ENCODE measurements at places on chromosomes 12 and 14.

GRCh38 chr12:83172866-83173649, 486.4 kb downstream of the TMTC2 start:
- DNase-seq: no peak

GRCh38 chr12:111322336-111323250, 46.3 kb downstream of the PHETA1 start:
- DNase-seq: no peak

DNA sequence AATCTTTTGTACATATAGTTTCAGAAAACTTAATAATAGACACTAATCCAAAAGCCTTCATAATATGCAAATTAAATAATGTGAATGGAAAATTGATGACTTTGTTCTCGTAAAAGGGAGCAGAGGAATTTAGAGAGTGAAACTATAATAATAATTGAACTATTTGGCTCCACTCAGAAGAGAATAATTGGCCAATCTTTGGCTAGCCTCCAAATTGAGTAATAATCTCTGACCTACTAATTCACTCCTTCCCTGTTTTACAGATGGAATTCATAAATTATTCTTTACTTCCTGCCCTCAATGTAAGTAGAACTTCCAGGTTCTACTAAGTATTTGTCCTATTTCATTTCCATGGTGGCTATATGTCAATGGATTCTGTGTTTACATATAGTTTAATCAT, 15.8 kb downstream of the TRIM9 start:
- no peak for DNase-seq

- peak; percentile 35 for DNase-seq
Measured at GRCh38 chr12:107134558-107134957, 41.2 kb upstream of the CRY1 start.

DNA sequence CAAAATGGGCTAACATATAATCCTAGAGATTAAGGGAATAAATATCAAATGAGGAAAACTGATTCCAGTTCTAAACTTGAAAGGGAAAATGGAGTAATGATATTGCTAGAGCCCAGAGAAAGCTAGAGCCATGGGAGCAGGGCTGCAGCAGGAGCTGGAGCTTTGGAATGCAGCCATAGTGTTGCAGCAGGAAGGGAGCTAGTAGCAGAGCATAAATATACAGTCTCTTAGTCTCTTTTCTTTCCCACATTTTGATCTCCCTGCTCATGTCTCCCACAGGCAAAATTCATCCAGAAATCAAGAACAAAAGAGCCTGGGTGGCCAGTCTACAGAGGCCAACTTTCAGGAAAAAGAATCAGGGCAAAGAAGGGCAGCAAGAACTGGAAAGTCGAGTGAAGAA, 253.7 kb downstream of the ATXN7L3B start:
- no peak for DNase-seq

- DNase-seq: no peak
Measured at GRCh38 chr12:18798535-18799361, 60.8 kb downstream of the CAPZA3 start.

DNA sequence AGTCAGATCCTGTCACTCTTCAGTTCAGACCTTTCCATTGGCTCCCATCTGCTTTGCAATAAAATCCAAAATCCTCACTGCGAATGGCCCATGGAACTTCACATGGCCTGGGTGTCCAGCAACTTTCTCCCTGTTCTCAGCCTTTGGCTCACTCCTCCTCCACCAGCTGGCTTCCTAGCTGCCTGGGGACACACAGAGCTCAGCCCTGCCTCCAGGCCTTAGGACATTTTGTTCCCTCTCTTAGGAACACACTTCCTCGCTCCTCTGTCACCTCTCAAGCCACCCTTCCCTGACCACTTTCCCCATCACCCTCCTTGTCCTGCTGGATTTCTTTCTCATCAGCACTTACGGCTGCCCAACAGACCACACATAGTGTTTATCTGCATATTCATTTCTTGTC, 419.6 kb downstream of the MED13L start:
- no peak for DNase-seq

GRCh38 chr12:44889162-44889561, 13.0 kb upstream of the NELL2 start:
- DNase-seq: no peak

GRCh38 chr14:72638021-72638420, 255.9 kb downstream of the DPF3 start:
- no peak for DNase-seq

- no peak for DNase-seq
Measured at GRCh38 chr14:54225457-54226060, 171.2 kb upstream of the CDKN3 start.

DNA sequence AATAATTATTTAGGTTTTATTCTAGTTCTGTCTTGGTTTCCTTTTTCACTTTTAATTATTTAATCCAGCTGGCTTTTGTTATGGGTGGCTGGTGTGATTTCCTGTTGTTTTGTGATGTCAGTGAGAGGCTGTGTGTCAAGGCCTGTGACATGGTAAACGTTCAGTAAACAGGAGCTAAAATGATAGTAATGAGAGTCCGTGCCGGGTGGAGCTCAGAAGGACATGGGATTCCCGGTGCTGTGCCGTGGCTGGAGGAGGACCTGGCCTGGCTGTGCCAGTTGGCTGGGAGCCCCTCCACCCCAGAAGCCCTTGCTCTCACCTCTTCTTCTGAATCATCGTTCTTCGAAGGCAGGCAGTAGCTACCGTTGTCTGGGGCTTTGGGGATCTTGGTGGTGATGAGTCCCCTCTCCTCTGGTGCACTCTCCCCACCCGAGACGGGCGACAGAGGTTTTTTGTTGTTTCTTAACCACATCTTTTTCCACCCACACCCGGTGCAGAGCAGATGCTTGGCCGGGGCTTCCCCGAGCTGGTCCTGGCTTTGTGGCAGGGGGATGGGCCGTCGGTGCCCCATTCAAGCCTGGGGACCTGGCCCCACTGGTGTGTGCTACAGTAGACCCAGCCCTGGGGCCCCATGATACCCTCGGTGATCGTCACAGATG, 29.1 kb downstream of the SH2B3 start:
- peak; percentile 73 for DNase-seq

DNA sequence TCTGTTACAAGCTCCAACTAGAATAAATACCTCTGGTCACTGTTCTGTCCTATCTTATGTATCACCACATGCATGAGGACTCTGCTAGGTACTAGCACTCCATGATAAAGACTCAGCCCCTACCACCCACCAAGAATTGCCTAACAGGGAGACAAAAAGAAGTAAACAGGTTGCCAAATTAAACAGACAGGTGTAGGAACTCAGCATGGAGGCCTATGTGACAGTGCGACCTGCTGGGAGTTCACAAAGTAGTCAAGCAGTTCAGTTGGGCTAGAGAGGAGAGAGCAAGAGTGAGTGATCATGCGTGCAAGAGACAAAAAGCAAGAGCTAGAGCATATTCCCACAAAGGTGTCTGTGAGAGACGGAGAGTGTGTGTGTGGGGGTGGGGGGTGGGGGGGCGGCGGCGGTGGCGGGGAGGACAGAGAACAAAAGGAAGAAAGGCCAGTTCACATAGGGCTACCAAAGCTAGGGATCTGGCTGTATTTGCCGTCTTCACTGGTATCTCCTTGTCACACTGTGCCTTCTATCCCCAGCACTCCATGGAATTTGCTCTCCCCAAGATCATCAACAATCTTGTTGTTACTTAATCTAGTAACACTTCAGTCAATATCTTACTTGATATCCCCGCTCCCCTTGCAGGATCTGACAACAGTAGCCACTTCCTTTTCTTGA, 81.2 kb downstream of the SPPL3 start:
- DNase-seq: no peak

DNA sequence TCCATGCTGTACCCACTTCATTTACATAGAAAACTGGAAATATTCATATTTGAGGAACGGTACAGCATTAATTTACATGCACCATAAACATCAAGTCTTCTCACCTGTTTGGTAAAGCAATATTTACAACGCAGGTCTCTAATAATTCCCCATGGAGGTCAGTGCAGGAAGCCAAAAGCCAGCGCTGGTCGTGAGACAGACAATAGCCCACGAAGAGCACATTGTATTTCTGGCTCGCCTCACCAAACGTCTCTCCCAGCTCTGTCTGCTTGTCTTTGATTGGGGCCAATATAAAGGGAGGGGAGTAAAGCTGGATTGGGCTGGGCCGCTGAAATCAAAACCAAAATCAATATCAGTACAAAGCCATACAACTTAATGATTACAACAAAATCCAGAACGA, 302.1 kb downstream of the MED13L start:
- no peak for DNase-seq

GRCh38 chr14:72783741-72784140, 110.2 kb downstream of the DPF3 start:
- no peak for DNase-seq

DNA sequence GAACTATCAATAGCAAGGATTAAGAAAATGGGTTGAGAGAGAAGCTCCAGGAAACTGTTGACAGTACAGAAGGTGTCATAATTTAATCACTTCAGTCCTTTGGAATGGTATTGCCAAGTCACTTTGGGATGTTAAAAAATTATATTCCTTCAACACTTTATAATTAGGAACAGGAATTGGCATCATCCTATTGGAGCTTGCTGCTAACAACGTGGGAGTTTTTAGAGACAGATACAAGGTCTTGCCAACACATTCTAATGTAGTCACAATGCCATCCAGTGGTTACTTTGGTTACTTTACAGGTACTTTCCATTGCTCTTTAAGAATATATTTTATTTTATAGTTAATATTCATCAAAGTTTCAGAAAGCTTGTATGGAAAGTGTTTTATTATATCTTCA, 310.1 kb downstream of the SYT1 start:
- no peak for DNase-seq

GRCh38 chr12:105315130-105315529, 15.4 kb upstream of the C12orf75 start:
- no peak for DNase-seq

- DNase-seq: no peak
Measured at GRCh38 chr12:19643635-19644034, 204.3 kb downstream of the AEBP2 start.

GRCh38 chr12:122403115-122403770, 19.2 kb downstream of the CLIP1 start:
- no peak for DNase-seq

- DNase-seq: no peak
Measured at GRCh38 chr14:41662780-41663472, 56.2 kb downstream of the LRFN5 start.

- no peak for DNase-seq
Measured at GRCh38 chr14:33679461-33680225, 271.2 kb downstream of the EGLN3 start.

GRCh38 chr12:105336411-105336810, 5.9 kb downstream of the C12orf75 start:
- DNase-seq: no peak

- DNase-seq: no peak
Measured at GRCh38 chr12:4450551-4451112, 5.0 kb upstream of the FGF6 start.

- no peak for DNase-seq
Measured at GRCh38 chr12:2941524-2941923, 17.7 kb upstream of the TEAD4 start.

- DNase-seq: peak; percentile 38
Measured at GRCh38 chr12:130281153-130281799, 56.4 kb upstream of the PIWIL1 start.

DNA sequence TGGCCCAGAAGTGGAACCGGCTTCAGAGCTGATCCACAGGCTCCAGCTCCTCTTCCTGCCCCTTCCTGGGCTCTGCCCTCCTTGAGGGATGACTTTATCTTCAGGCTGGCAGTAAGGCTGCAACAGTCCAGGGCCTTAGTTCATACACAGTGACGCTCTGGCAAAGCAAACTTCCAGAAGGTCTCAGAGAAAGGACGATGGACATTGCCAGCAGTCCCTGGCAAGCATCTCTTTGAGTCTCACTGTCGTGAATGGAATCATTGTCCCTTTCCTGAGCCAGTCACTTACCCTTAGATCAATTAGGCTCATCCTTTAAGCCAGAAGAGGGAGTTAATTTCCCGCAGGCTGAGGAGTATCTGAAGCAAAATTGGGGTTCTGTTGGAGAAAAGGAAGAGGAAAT, 8.6 kb downstream of the AK7 start:
- DNase-seq: no peak

DNA sequence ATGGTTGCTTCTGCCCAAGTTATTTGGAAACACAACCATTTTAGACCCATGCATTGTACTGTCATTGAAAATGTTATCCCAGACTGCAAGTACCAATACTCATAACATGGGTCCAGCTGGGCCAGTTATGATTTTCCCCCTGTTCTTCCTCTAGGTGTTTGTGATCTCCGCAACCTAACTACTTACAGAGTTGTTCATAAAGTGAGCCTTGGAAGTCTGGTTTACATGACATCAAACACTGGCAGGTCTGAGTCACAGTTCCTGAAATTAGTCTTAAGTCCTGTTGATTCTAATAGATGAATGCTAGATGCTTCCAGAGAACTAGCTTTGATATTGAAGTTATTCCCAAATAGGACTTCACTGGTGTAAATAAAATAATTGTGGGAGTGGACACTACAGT, 487.0 kb downstream of the MED13L start:
- DNase-seq: no peak

- DNase-seq: no peak
Measured at GRCh38 chr14:75747899-75748298, 86.9 kb downstream of the TTLL5 start.

- DNase-seq: no peak
Measured at GRCh38 chr14:31895646-31896045, 181.5 kb upstream of the ARHGAP5 start.

- no peak for DNase-seq
Measured at GRCh38 chr12:49627752-49628360, 4.5 kb downstream of the PRPF40B start.

DNA sequence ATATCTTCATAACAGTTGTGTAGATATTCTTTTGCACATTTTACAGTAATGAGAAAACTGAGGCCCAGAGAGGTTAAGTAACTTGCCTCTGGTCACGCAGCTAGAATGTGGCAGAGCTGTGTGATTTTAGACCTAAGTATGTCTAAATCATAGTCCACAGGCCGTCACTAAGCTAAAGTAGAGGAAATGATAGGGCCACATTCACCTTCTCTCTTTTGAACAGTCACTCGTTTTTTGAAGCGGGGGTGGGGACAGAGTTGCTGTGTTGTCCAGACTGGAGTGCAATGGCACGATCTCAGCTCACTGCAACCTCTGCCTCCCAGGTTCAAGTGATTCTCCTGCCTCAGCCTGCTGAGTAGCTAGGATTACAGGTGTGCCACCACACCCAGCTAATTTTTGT, 68.5 kb downstream of the RASSF3 start:
- DNase-seq: no peak

- DNase-seq: peak; percentile 94
Measured at GRCh38 chr12:47812797-47813510, 6.7 kb downstream of the HDAC7 start.

GRCh38 chr14:50697659-50698290, 29.7 kb upstream of the SAV1 start:
- no peak for DNase-seq

GRCh38 chr14:69711477-69711876, 55.5 kb upstream of the SRSF5 start:
- DNase-seq: no peak

- no peak for DNase-seq
Measured at GRCh38 chr14:88683119-88683518, 109.6 kb downstream of the EML5 start.

GRCh38 chr14:47278233-47278842, 397.1 kb downstream of the MDGA2 start:
- peak; percentile 1 for DNase-seq
